Activated CD4-positive, CD25-positive, alpha-beta regulatory T cell treated with anti-CD3 and anti-CD28 coated beads, Interleukin-2, amount 50 U/mL, for 16 hours (primary cell): ENCODE measurements at places on chromosomes 2 and 18.

DNA sequence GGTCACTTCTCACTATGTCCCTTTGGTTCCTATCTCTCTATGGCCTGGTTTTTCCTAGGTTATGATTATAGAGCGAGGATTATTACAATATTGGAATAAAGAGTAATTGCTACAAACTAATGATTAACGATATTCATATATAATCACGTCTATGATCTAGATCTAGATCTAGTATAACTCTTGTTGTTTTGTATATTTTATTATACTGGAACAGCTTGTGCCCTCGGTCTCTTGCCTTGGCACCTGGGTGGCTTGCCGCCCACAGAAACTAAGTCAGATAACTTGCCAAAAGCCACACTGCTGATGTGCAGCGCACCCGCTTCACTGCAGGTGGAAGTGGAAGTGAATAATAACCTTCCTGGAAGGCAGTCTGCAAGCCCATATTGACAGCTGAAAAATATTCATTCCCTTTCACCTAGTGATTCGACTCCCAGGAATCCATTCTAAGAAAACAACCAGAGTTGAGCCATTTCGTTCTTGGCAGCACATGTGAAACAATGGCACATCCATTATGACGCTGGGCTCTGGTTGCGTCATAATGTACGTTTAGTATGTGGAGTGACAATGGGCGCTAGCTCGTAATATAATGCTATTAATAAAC is 725 bp upstream of the ANKRD53 start:
- no peak for DNase-seq

- DNase-seq: no peak
These were observed 118.4 kb downstream of the SH3BP4 start for GRCh38 chr2:235070063-235070706.

- no peak for DNase-seq
These were observed 867.3 kb downstream of the TRIB2 start for GRCh38 chr2:13584020-13584419.

GRCh38 chr18:27735117-27735516 is 441.8 kb downstream of the CDH2 start:
- no peak for DNase-seq

DNA sequence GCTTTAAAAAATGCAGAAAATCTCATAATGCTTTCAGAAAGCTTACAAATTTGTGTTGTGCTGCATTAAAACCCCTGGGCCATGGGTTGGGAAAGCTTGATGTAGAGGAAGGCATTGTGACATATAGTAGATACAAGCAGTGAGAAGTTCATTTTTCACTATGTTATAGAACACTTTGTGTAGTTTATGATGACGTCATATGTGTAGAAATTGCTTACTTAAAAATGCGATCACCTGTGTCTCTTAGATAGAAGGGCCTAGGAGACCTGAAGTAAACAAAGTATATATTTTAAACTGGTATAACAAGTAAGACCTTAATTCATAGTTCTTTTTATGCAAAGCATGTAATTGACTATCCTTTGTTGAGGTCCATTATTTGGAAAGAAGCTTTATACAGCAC is 393.5 kb downstream of the ARHGAP15 start:
- no peak for DNase-seq

DNA sequence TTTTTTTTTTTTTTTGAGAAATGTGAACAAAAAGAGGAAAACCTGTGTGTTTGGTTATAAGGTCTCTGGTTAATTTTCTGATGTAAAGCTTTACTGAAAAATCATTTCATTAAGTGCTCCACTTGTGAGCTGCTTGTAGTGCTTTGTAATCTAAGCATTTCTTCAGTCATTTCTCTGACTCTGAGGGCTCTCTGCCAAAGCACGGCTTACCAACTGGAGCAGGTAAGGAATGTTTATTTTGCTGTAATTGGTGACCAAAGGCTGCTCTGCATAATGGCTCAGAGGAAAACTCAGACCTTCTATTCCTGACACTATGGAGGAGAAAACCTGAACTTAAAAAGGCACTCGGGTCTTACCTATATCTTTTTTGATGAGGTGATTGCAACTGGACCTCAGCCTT is 848.8 kb downstream of the MBD2 start:
- no peak for DNase-seq

DNA sequence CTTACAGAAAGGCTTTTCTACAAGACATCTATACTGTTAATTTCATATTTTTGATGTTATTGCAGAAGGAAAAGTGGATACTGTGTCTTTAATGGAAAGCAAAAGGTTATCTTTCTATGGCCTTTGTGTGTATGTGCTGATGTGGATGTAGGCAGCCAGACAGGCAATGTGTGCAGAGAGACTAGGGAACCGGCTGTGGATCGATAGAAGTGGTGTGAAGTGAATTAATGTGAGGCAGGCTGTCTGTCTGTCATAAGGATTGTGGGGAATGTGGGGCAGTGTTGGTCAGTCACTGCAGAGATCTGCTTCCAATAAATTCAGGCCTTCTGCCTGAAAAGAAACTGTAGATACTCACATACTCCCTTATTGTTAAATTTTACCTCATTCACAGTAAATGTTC is 156.7 kb downstream of the WDR7 start:
- DNase-seq: no peak

DNA sequence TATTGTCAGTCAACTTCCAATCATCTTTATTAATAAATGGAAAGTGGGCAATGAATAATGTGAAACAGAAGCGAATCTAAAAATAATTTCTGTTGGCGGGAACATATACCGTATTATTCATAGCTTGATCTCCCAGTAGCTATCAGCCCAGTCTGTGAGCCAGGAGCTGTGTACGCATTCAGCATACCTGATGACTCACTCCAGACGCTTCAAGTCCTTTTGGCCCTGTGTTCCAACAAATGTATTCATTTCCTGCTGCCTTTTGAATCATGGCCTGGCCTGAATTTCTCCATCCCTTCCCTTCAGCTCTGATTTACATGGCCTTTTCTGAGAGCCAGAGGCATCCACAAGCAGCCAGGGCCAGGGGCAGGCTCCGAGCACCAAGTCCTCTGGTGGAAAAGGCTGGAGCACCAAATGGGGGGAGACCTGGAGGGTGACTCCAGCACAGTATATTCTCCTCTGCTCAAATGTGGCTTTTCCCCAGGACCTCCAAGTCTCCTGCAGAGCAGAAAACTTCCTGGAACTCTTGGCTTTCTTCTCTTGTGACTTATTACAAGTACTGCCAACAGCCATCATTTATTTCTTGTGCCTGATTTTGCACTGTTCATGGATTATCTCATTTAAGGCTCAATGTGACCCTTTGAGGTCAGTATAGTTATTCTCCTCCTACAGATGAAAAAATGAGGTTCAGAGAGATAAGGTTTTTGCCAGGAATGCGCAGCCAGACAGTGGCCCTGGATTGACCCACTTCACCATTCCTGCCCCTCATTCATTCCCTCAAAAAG is 108.7 kb downstream of the EN1 start:
- no peak for DNase-seq

- DNase-seq: no peak
These were observed 73.7 kb upstream of the RMDN2 start for GRCh38 chr2:37851428-37851827.

DNA sequence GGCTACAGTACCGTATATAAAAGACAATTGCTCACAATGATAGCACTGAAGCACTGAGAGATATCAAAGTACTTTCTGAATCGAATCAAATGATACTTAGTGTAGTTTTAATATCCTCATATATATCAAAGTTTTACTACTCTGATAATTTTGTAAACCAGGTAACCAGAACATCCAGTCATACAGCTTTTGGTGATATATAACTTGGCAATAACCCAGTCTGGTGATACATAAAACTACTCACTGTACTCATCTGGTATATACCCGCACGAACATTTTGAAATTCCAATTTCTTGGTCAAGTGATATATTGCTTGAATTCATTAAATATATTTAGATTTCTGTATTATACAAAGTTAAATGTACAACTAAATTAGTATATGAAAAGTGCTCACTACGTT is 20.5 kb downstream of the SLC39A6 start:
- DNase-seq: no peak

- DNase-seq: no peak
These were observed 19.0 kb downstream of the LCT start for GRCh38 chr2:135817951-135818350.

GRCh38 chr2:60023256-60023985 is 530.0 kb downstream of the BCL11A start:
- DNase-seq: no peak

- DNase-seq: no peak
These were observed 736.8 kb upstream of the SALL3 start for GRCh38 chr18:78242806-78243205.
